ENCODE measurements at places on chromosomes 12 and 14. TPM values are rescaled to one million over a fixed set of nuclear protein-coding genes. Genes with fewer than 3 reads are reported as not detected.
A peak's percentile ranks its signal among the peaks of the same experiment; 100 is the strongest.

DNA sequence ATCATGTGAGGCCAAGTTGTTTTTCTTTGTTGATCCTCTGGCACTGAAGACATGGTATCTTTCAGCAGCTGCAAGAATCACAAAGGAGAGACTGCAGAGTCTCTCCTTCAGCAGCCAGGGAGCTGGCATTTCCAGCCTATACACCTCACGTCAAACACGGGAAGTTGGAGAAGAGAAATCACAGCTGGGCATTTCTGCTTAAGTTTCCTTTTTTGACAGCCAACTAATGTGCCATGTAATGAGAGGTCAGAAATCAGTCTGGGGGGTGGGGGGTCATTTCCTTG, 28.3 kb downstream of the PHLDA1 start:
- DNase-seq: no peak
- H3K4me1 ChIP-seq: no peaks in the 10 kb centered on the region
- H3K27me3 ChIP-seq: no peaks in the 10 kb centered on the region
- no peaks in the 10 kb centered on the region for H3K36me3 ChIP-seq
- no peak overlapping the region for H3K27ac ChIP-seq
- H3K4me3 ChIP-seq: no peak overlapping the region

GRCh38 chr12:75662511-75663159, 151.2 kb upstream of the KRR1 start:
- no peaks in the 10 kb centered on the region for H3K36me3 ChIP-seq
- no peak overlapping the region for H3K27ac ChIP-seq
- DNase-seq: no peak
- no peaks in the 10 kb centered on the region for H3K27me3 ChIP-seq
- H3K4me3 ChIP-seq: no peak overlapping the region

DNA sequence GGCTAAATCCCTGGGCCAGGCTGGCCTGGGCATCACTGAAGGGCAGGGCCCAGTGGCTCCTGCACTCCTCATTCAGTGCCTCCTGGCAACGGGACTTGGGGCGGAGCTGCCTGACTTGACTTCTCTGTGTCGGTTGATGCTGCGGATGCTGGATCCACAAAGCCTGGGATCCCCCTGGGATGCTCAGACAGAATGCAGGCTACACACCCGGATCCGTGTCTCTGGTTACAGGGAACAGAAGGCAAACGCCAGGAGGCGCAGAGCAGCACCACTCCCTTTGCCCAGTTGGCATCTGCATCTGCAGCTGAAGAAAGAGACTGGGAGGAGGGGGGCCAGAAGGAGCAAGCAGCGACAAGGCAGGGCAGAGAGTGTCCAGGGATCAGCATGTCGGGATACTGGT, 154.5 kb upstream of the FKBP4 start:
- no peak overlapping the region for H3K4me3 ChIP-seq
- peaks cover 12% of the 10 kb centered on the region for H3K4me1 ChIP-seq
- H3K27me3 ChIP-seq: no peaks in the 10 kb centered on the region
- no peak for DNase-seq
- peak overlapping the region; percentile 44 for H3K27ac ChIP-seq

- H3K36me3 ChIP-seq: no peaks in the 10 kb centered on the region
- H3K4me3 ChIP-seq: no peak overlapping the region
- H3K27me3 ChIP-seq: no peaks in the 10 kb centered on the region
- peaks cover 2% of the 10 kb centered on the region for H3K4me1 ChIP-seq
- no peak for DNase-seq
- no peak overlapping the region for H3K27ac ChIP-seq
These were observed 40.7 kb downstream of the PRIMA1 start for GRCh38 chr14:93747560-93747959.

DNA sequence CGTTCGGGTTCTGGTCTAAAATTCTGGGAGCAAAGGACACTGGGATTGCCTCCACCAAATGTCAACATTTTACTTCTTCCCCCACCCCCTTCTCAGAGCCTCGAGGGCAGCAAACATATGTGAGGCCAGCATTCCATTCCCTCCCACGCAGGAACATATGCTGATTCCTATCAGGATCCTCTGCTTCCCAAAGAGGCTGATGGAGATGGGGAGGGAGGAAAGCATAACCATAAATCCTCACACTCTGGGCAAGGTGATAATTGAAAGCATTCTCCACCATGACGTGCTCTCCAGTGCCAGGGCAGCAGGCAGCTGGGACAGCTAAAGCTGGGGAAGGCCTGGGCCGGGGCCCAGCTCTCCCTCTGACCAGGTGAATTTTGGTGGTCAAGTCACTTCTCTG, 395.0 kb downstream of the ZFP36L1 start:
- no peaks in the 10 kb centered on the region for H3K27me3 ChIP-seq
- no peak for DNase-seq
- H3K36me3 ChIP-seq: no peaks in the 10 kb centered on the region
- H3K4me1 ChIP-seq: peaks cover 38% of the 10 kb centered on the region
- no peak overlapping the region for H3K27ac ChIP-seq

- DNase-seq: no peak
- no peaks in the 10 kb centered on the region for H3K27me3 ChIP-seq
- H3K36me3 ChIP-seq: no peaks in the 10 kb centered on the region
- H3K27ac ChIP-seq: no peak overlapping the region
- H3K4me3 ChIP-seq: no peak overlapping the region
These were observed 57.5 kb downstream of the KIF26A start for GRCh38 chr14:104195878-104196277.

- H3K4me1 ChIP-seq: peaks cover 100% of the 10 kb centered on the region
- no peaks in the 10 kb centered on the region for H3K27me3 ChIP-seq
- no peak for DNase-seq
- peaks cover 38% of the 10 kb centered on the region for H3K36me3 ChIP-seq
These were observed 15.3 kb downstream of the TNFRSF1A start for GRCh38 chr12:6326316-6327228.

- no peaks in the 10 kb centered on the region for H3K4me1 ChIP-seq
- no peaks in the 10 kb centered on the region for H3K36me3 ChIP-seq
- no peak overlapping the region for H3K27ac ChIP-seq
These were observed 192.5 kb downstream of the KTN1 start for GRCh38 chr14:55772486-55772885.

GRCh38 chr12:10214136-10214894, 1.6 kb downstream of the GABARAPL1 start:
- peaks cover 39% of the 10 kb centered on the region for H3K4me1 ChIP-seq
- no peak for DNase-seq
- peak overlapping the region; percentile 88 for H3K4me3 ChIP-seq
- H3K36me3 ChIP-seq: no peaks in the 10 kb centered on the region
- H3K27ac ChIP-seq: peak overlapping the region; percentile 99
- H3K27me3 ChIP-seq: no peaks in the 10 kb centered on the region

DNA sequence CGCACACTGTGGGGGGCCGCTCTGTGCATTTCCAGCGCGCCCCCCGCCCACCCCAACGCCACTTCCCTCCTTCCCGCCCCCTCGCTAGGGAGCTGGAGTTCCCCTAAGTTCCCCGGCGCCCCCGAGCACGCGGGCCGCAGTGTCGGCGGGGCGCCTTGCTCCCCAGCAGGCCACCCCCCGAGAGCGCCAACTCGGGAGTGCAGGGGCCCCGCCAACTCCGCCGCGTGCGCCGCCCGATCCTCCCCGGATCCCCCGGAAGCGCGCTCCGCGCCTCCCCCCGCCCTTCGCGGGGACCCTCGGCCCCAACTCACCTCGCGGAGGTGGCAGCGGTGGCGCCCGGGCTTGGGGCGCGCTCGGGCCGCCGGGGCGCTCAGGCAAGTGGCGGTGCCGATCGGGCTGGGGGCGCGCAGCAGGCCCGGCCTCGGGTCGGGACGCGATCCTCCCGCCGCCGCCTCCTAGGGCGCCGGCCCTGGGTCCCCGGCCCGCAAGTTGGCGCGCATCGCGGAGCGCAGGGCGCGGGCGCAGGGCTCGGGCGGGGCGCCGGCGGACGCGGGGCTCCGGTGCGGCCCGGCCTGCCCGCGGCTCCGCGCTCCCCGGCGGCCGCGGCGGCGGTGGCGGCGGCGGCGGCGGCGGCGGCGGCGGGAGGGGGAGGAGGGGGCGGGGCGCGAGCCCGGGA, at the start of gene NCOR2:
TSS of gene NCOR2 (minus strand) at position 616 of the 676 bp plus-strand sequence. CDS start 72,361 bp downstream, outside the sequence.
- H3K36me3 ChIP-seq: no peaks in the 10 kb centered on the region
- H3K27me3 ChIP-seq: no peaks in the 10 kb centered on the region
- peak within 1 kb of the TSS; percentile 99 for H3K27ac ChIP-seq
- H3K4me3 ChIP-seq: peak within 1 kb of the TSS; percentile 97
- no peak for DNase-seq

- H3K36me3 ChIP-seq: no peaks in the 10 kb centered on the region
- no peak overlapping the region for H3K27ac ChIP-seq
- no peak for DNase-seq
- no peak overlapping the region for H3K4me3 ChIP-seq
- H3K27me3 ChIP-seq: no peaks in the 10 kb centered on the region
These were observed 32.4 kb upstream of the CD69 start for GRCh38 chr12:9792961-9793617.

- H3K4me3 ChIP-seq: no peak overlapping the region
- no peak for DNase-seq
- H3K27me3 ChIP-seq: no peaks in the 10 kb centered on the region
- H3K4me1 ChIP-seq: peaks cover 16% of the 10 kb centered on the region
These were observed 117.5 kb upstream of the EVL start for GRCh38 chr14:99947695-99948094.

The GPR137C gene
- total RNA-seq: 0.30 TPM

The SLC25A47 gene
- total RNA-seq: not detected

The KCNJ8 gene
- total RNA-seq: 1.1 TPM

The ACOT6 gene
- not detected for total RNA-seq

The SIX1 gene
- 0.23 TPM for total RNA-seq

The RIMBP2 gene
- 0.22 TPM for total RNA-seq
